ENCODE measurements at places on chromosomes 3 and 15.

DNA sequence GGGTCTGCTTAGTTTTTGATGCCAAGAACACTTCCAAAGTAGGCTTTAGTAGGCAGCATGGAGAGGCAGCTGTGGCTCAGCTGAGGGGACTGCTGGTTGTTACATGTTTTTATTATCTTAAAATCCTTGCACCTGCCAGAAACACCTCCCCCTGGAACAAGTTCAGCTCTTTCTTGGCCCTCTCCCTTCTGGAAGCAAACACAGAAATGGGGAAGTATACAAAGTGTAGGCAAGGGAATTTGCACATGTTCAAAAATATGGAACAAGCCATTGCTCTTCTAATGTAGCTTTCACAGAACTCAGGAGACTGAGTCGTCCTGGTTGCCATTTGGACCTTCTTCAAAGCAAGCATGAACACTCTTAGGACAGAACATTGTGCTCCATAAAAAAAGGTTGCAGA is 169.1 kb upstream of the SEMA6D start:
- DNase-seq = no peak

DNA sequence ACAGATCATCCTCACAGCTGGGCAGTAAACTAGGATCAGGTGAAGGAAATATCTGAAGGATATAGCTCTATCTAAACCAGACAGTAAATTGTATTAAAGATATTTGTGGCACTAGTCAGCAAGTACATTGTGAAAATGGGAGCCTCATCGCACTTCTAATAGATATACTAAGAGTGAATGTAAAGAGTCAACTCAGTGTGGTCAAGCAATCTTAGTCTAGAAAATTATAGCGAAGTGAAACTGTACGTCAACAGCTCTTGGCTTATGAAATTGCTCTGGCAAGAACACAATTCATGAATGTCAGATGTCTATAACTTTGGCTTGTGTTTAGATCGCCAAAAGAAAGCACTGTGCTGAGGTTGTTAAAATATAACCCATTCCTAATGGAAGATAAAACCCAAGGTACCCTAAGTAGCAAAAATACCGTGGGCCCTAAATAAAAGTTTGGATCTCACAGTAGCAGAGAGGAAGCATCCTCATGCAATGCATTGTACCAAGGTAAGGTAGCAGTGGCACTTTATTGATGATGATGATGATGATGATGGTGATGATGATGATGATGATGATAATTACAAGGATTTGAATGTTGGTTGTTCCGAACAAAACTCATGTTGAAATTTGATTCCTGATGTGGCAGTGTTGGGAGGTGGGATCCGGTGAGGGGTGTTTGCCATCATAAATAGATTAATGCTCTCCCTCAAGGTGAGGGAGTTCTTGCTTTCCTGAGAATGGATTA is 228.5 kb downstream of the UNC13C start:
- no peak for DNase-seq

DNA sequence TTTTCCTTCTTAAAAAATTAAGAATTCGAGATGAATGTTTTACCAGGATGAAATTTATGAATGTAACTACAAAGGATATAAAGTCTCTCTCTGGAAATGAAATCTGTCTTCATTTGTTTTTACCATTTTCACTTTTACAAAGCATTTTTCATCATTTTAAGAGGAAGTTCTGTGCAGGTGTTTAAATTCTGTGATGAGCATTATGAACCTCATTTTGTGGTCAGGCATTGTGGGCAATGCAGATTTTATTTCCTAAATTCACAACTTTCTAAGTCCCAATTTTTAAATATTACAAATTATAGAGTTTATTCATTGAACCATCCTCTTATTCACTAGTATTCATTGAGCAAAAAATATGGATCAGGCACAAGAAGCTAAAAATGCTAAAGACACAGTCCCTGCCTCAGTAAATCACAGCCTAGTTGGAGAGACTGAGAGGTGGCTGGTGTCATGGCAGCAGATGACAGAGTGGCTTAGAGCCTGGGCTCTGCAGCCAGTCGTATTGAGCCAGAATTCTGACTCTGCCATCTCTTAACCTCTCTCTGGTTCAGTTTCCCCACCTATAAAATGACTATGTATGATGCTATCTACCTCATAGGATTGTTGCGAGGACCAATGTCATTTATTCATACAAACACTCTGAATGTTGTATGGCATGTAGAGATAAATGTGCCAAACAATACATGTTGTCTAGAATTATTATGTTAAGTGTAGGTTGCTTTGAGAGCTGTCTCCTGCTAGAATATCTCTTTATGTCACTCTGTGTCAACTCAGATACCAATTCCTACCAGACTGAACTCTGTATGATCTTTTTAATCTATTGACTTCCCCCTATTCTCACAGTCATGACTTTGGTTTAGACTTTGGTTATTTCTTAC is 7.5 kb upstream of the TGFBR2 start:
- DNase-seq = no peak

GRCh38 chr15:40344631-40345120 is 3.9 kb upstream of the CCDC9B start:
- no peak for DNase-seq

DNA sequence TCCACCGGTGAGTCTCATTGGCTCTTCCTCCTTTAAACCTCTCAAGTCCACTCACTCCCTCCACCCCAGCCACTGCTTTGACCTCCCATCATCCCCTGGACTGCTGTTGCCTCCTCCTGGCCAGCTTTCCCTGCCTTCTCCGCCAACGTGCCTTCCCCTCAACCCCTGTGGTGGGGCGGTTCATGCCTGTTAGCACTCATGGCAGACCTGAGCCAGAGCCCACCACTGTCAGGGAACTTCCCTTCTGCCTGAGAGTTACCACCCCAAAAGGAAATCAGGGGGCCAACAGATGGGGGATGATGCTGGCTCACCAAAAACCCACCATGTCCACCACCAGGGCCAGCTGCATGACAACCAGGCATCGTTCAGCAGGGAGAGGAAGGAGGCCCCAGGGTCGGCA is 44.2 kb upstream of the SLC6A1 start:
- DNase-seq = no peak

DNA sequence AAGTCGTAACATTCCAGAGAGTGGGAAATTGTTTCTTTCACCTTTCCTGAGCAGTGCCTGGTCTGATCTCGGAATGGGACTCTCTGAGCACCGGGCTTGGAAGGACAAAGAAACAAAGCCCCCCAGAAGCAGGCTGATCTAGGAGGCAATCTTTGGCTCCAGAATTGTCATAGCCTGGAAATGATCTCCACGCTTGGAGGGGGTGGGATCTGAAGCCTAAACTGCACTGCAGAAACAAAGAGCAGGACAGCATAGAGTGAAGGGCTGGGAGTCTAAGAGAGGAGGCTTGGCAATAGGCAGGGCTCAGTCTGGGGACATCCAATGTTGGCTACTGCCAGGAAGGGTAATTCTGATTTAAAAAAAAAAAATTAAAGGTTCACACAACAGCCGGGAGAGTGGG is 1.9 kb downstream of the CRABP1 start:
- DNase-seq = no peak

DNA sequence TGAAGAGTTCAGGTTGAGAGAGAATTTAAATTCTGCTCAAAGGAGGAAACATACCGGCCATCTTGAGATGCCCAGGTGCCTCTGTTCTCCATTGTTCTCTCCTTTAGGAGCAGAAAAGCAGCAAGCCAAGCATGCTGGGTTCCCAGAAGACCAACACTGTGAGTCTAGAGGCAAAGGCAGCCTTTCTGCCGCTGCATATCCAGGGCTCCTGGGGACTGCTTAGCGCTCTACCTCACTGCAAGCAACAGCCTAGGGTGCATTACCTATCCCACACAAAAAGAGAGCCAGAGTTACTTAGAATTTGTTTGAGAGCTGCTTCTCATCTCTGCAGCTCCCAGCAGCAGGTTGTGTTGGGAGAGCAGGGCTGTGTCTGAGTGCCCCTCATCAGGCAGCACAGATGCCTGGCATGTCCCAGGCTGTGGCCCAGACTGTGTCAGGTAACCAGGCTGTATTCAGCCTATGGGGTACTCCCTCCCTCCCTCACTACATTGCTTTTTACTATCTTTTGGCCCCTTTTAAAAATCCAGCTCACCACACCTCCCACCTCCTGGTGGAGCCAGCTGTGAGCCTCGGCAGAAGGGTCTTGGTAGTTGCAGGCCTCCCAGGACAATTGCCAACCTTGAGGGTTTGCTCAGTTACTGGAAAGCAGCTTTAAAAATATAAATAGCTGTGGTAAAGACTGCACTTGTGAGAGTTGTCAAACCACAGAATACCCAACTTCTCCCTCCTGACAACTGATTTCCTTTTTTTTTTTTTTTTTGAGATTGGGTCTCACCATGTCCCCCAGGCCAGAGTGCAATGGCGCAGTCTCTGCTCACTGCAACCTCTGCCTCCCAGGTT is 30.2 kb downstream of the BCL2L10 start:
- no peak for DNase-seq

DNA sequence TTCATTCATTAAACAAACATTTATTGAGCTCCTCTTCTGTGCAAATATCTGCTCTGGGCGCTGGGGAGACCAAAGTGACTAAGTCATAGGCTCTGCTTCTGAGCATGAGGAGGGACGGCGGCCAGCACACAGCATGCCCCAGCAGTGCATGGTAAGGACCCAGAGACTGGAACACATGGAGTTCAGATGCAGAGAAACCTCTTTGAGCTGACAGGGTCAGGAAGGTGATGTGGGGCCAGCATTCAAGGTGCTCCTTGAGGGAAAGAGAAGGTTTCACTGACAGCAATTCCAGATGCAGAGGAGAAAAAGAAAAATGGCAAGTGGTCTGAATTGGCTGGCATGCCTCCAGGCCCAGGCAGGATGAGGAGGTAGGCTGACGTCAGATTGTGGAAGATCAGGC is 234.5 kb downstream of the UACA start:
- no peak for DNase-seq

DNA sequence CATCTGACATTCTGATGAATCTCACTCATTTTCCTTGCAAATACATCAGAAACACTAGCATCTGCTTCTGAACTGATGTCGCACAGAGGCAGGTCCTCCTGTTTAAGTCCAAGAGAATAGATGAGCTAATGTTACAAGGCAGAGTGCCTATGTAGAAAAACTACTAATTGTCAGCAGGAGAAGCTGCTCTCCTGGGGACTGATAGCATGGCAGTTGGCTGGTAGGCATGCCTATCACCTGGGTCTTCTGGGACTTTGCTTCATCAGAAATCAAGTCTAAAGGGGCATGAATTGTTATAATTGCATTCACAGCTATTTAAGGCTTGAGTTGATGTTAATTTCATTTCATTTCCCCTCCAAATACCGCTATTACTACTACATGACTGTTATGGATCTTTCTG is 457.2 kb downstream of the RAP2B start:
- no peak for DNase-seq

DNA sequence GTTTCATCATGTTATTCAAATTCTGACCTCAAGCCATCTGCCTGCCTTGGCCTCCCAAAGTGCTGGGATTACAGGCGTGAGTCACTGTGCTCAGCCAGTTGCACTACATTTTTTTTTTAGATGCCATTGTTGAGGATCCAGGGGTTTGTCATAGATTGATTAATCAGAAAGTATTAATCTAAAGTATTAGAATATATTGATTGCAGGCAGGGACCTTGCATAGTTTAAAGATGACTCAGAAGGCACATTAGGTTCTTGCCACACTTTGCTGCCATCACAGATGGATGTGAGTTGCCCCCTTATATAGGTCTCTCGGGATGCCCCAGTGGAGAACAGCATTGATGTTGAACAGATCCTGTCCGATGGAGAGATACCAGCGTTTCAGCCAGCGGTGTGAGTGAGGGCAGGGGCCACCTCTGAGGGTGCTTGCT is 41.1 kb downstream of the IGF1R start:
- no peak for DNase-seq

DNA sequence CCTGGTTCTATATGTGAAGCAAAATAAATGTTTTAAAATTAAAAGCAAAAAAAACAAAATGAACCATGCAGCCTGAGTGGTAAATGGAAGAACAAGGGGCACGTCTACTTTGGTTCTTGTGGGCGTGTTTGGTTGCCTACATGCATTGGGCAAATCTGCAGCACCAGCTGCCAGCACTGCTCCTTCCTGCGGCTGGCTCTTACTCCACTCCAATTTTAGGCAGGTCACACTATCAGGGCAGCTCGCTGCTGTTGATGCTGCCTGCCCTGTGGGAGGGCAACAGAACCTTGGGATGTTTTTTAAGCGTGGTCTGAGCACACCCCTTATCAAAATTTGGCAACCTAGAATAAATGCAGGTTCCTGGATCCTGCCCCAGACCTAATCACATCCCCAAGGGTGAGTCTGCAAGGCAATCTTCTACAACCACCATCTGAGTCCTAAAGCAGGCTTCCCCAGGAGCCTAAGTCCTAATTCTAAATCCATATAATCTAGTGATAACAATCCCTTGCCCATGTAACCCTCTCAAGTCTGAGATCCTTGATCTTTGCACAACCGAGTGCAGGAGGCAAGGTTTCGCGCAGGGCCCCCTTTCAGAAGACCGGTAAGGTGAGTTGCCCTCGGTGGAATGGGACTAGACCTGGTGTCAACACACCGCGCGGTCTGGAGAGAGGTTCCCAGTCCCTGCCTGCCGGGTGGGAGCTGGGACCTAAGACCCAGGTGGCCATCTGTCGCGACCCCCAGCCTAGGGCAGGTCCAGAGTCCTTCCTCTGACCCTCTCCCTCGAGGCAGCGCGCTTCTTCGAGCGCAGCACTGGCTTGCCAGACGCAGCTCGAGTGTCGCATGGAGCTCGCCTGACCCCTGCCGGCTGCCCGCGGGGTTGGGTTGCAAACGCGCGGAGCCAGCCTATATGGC is 15.9 kb downstream of the IVD start:
- DNase-seq = peak; percentile 62

DNA sequence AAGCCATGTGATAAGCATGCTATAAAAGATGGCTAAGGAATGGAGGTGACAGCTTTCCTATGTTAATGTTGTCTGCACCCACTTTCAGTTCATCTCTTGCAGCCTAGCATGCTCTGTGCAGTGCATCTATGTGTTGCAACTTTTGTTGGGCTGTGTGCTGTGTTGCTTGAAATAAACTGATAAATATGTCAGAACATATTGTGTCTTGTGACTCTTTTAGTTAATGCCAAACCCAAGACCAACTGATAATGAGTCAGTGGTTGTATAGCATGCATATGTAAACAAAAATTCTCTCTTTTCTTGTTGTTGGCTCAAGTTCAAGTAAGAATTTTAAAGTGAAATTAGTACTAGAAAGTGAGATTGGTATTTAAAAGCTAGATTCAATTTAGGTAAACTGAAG is 37.0 kb upstream of the SCN10A start:
- no peak for DNase-seq

- DNase-seq = no peak
Observed at GRCh38 chr15:52352086-52352485, 56.5 kb upstream of the MYO5C start.

GRCh38 chr15:50531766-50532165 is 14.7 kb downstream of the USP50 start:
- DNase-seq = no peak

- DNase-seq = no peak
Observed at GRCh38 chr3:15804553-15805095, 6.8 kb upstream of the ANKRD28 start.

- DNase-seq = no peak
Observed at GRCh38 chr3:10242182-10243065, 5.8 kb upstream of the TATDN2 start.

DNA sequence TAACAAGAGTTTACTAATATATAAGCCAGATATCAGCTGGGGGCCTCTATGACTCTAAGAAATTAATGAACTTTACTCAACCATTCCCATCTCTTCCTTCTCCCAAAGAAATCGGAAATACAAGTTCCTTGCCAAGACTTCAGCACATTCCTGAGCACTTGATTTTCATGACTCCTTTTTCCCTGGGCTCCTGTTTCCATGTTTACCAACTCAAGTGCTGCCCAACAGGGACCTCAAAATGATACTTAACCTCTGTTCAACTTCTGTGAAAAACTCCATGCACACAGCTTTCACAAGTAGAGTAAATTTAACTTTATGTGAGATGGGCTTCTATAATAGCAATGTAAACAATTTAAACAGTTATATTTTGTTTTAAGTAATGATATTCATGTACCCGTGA is 315.8 kb upstream of the CDIN1 start:
- DNase-seq = no peak
